Activated CD8-positive, alpha-beta T cell treated with anti-CD3 and anti-CD28 coated beads for 36 hours (primary cell): ENCODE measurements at places on chromosomes 1 and 21. TPM values are rescaled to one million over a fixed set of nuclear protein-coding genes. Genes with fewer than 3 reads are reported as not detected.

DNA sequence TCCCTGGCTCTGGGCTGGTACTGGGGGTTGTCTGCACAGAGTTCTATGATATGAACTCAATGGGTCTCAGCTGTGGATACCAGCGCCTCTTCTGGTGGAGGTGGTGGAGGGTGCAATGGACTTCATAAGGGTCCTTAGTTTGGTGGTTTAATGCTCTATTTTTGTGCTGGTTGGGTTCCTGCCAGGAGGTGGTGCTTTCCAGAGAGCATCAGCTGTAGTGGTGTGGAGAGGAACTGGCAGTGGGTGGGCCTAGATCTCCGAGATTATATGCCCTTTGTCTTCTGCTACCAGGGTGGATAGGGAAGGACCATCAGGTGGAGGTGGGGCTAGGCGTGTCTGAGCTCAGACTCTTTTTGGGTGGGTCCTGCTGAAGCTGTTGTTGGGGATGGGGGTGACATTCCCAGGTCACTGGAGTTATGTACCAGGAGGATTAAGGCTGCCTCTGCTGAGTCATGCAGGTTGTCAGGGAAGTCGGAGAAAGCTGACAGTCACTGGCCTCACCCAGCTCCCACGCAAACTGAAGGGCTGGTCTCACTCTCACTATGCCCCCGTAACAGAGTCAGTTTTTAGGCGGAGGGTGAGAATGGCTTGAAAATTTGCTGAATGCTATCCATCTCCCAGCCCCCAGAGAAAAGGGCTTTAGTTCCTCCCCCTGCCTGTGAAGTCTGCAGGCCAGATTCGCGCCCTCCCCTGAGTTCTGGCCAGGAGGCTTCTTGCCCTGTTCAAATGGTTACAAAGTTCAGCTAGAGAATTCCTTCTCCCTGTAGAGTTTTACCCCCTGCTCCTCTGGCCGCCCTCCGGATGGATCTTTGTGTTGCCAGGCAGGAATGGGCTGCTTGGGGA lies 902.9 kb downstream of the LTN1 start:
- no peak for DNase-seq

DNA sequence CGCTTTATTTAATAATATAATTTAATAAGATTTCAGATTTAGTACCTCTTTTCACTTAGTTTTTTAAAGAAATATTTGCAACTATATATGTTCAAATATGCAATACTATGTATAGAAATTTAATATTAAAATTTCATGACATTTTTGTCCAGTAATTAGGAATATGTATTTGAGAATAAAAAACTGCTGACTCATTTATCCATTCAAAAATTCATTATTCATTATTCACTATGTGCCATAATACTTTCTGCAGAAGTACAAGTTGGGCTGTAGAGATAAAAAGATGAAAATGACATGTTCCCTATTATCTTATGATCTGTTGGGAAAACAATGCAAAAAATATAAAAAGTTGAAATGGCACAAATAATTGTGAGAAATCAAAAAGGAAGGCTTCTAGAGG lies 3.4 kb upstream of the C1orf53 start:
- no peak for DNase-seq

DNA sequence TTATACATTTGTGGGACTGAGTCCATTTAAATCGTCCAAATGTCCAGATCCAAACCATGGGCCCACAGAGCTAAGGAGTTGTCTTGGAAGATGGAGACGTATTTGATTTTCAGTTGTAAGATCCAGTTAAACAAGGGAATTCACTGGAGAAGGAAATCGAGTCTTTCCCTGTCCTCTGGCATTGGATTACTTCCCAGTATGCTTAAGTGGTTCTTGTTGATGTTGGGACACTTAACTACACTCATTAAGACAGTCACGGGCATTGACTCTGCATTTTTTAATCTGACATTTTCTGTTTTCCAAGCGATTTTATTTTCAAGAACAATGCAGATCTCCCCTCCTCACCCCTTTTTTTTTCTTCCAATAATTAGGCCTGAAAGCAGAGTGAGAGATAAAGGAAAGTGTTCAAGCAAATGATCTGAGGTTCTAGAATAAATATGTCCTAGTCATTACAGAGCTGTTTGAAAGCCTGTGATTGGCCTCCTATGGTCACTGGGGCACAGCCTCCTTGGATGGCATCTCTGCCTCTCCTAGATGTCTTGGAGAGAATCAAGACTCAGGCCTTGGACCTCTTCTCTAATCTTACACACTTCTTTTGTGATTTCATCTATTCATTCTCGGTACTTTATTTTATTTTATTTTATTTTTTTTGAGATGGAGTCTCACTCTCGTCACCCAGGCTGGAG lies 48.9 kb downstream of the CD247 start:
- DNase-seq: no peak

DNA sequence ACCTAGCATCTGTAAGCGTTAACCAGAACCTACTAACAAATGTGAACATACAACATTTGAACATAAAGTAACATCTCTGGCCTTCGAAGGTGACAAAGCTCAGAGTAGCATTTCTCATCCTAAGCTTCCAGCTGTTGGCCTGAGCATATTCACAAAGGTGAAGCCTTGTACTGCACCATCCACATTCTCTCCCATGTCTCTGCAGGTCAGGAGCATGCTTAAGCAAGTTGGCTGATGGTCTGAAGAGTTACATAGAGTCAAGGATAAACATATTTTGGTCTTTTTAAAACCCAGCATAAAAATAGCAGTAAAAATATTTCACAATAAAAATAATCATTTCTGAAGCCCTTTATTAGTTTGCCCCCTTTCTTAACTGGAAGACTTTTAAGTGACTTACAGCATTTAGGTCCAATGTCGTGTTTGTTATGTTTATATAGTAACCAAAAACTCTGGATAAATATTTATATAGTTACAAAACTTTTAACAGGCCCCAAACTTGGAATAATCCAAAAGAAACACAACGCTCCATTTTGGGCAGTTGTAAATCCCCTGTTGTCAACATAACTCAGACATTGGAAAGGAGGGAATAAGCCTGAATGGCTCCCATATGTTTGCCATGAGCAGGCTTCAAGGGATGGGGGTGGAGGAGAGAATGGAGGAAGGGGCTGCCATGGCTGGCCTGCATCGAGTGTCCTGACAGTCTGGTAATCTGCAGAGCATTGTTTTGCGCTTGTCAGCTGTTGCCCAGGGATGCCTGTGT lies 42.8 kb upstream of the ENAH start:
- no peak for DNase-seq

DNA sequence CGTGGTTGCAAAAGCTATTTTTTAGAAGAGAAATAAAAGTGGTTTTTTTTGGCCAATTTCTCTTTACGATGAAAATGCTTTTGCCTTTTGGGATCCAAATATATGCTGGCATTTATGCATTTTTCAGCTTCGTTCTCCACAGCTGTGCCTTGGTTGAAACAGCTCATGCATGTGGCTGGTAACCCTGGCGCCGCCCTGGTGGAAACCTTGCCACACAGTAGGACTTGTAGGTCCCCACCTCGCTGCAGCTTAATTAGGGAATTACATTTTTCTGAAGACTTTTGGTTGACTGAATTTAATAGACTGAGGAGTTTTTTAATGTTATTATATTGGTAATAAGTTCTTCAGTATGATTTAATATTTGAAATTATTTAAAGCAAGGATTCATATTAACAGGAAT lies 12.7 kb upstream of the PCP4 start:
- DNase-seq: no peak

DNA sequence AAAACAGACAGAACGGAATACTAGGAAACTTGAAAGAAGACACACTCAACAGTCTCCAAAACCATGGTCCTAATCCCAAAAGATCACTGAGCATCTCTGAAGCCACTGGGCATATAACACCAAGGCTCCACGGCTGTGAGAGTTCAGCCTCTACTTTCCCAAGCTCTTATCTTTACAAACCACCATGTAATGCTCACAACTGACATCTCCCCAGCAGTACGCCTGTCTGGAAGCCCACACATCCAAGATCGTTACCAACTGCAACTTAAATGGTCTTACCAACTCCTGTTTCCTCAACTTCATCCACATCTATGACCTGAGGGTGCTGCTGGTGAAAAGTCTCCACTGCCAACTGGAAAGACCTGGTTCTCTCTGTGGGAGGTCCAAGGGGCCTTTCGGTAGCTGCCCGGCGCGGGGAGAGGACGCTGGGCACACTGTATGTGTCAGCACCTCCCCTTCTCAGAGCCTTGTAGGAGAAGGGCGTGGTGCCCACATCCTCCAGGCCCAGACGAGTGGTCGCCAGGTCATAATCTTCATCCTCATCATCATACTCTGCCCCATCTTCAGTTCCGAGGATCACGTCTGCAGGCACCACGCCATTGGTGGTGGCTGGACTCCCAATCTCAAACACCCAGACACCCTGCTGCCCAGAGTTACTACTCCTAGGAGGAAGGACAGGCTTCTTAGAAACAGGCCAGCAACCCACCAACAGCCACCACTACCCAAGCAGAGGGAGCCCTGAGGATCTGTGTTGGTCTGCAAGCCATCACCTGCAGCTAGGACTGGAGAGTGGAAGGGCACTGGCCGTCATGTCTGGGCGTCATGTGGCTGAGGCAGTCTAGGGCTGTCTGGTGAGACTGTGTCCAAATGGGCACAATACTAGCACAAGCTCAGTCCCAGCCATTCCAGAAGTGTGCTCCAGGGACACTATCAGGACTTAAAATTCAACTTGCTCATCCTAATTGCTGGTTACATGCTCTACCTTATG lies 23.0 kb downstream of the NID1 start:
- no peak for DNase-seq

GRCh38 chr1:54219688-54220003 lies 19.7 kb downstream of the MRPL37 start:
- no peak for DNase-seq

- no peak for DNase-seq
Measured at GRCh38 chr1:117911051-117911450, 18.4 kb downstream of the GDAP2 start.

DNA sequence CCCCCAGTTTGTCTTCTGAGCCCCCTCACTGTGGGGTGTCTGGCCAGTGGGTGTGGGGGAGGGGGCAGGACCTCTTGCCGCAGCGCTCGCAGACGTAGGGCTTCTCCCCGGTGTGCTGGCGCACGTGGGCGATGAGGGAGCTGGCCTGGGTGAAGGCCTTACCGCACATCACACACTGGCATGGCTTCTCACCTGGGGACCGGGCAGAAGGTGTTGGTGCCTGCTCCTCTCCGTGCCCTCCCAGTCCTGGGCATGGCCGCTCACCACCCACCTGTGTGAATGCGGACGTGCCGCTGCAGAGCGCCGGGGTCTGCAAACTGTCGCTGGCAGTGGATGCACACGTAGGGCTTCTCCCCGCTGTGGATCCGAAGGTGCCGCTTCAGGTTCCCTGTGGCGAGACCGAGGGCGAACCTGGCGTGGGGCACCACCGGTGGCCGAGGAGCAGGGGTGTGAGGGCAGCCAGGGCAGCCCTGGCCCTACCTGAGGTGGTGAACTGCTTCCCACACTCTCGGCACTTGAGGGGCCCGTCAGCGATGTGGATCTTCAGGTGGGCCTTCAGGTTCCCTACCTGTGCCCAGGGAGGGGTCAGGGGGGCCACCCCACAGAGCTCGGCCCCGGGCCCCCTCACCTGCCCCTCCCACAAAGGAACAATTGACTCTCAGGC lies 32.4 kb downstream of the ZBTB17 start:
- no peak for DNase-seq

- no peak for DNase-seq
Measured at GRCh38 chr1:47805921-47806361, 191.2 kb downstream of the TRABD2B start.

DNA sequence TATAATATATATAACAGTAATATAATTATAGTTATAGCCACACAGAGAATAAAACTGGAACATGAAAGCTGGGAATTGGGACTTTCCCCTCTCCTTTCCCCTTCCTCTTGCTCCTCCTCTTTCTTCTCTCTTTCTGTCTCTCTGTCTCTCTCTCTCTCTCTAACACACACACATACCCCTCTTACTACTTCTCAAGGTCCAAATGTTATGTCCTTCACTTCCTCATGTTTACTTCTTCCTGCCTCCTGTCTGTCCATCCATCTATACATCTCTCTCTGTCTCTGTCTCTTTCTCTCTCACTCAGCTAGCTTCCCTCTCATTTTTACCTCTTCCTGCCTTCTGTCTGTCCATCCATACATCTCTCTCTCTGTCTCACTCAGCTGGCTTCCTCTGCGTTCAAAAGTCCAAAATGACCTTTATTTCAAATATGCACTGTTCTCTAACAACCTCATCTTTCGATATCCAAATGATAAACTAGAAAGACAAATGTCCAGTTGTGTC lies 261.1 kb downstream of the SIPA1L2 start:
- no peak for DNase-seq

DNA sequence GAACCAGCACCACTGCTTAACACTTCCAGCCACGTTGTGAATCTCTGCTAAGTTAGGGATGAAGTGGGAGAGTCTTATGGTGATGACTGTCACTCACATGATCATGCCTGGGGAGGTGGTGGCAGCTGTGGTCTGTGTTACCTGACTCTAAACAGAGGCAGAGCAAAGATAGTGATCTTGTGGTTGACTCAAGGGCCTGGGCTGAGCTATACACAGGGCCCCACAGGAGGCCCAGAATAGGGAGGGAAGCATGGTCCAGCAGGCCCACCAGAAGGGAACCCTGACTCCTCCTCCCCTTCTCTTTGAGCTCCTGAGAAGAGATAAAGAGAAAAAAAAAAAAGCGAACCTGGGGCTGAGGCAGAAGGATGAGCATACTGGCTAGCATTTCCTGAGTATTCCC lies 55.0 kb downstream of the PLXNA2 start:
- peak; percentile 13 for DNase-seq

DNA sequence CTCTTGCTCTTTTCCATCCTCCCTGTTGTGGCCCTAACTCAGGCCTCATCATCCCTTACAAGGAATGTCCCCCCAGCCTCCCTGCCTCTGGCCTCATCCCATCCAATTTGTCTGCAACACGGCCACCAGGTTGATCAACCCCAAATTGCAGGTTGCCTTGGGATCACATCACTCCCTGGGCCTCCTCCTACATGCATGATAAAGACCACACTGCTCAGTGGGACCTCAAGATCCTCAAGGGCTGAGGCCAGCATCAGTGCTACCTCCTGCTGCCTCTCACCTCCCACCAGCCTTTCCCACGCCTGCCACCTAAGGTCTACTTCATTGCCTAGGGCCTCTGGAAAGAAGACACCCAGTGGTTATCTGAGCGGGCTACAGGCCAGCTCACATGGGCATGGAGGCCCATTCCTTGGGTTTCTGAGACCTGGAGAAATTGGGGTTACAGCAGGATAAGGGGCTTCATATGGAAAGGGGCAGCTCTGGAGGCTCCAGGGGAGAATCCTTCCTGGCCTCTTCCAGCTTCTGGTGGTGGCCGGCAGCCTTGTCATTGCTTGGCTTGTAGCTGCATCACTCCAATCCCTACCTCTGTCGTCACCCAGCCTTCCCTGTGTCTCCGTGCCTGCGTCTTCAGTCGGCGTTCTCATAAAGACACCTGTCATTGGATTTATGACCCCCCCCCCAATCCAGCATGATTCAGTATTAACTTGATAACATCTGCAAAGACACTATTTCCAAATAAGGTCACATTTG lies 60.5 kb downstream of the KLHDC7A start:
- DNase-seq: no peak

DNA sequence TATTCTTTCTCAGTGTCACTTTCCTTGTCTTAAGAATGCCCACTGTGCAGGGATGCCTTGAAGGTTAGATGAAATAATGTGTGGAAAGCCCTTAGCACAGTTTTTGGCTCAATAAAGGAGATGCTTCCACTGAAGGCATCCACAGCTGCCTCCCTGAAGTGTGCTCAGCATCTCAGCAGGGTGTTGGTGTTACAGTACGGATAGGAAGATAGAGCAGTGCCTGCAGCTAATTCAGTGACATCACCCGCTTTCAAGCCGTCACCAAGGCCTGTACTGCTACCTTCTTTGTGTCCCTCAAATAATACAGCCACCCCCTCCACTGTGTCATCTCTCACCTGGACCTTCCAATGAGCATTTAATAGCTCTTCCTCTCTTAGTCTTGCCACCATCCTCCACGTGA lies 59.0 kb downstream of the NDUFS5 start:
- DNase-seq: no peak

OR2L5 gene
- not detected for total RNA-seq

GREM2 gene
- not detected for total RNA-seq

DISP3 gene
- total RNA-seq: 0.65 TPM
